ENCODE measurements at places on chromosomes 3 and 15.
A peak's percentile ranks its signal among the peaks of the same experiment; 100 is the strongest.

GRCh38 chr3:131033480-131034080, 6.9 kb downstream of the NEK11 start:
- no peak for DNase-seq

GRCh38 chr3:157631478-157631877, 128.3 kb upstream of the VEPH1 start:
- no peak for DNase-seq

DNA sequence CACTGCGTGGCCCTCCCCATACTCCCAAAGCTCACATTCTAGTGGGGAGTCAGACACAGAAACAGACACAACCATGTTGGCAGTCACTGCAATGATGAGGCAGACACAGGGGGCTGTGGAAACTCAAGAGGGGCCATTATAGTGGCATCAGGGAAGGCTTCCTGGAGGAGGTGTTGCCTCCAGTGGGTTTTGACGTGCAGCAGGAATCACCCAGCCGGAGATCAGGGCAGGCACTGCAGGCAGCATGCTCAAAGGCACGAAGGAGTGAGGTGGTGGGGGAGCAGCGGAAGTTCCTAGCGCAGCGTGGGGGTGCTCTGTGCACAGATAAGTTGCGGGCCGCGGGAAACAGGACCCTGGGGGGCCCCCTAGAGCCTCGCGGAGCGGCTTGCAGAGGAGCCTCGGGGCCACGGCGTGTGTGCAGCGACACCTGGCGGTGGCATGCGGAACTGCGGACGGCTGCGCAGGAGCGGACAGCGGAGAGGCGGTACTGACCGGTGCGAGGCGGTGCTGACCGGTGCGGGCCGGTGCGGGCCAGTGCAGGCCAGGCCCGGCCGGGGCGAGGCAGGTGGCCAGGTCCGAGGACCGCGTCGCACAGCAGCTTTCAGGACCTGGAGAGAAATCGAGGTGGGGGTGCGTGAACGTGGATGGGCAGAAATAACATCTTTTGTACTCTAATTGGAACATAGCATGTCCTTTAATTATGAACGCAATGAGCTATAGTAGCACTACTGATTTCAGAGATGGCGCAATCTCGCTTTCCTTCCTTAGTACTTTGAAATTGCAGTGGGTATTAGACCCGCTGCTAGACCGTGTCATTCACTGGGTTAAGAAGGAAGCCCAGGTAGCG, 101.5 kb downstream of the FBLN2 start:
- peak; percentile 49 for DNase-seq

- DNase-seq = peak; percentile 47
Observed at GRCh38 chr15:70507772-70508371, 255.5 kb downstream of the UACA start.

GRCh38 chr3:128294999-128295468, 141.8 kb downstream of the EEFSEC start:
- no peak for DNase-seq
